ENCODE measurements at places on chromosomes 12 and 14.

DNA sequence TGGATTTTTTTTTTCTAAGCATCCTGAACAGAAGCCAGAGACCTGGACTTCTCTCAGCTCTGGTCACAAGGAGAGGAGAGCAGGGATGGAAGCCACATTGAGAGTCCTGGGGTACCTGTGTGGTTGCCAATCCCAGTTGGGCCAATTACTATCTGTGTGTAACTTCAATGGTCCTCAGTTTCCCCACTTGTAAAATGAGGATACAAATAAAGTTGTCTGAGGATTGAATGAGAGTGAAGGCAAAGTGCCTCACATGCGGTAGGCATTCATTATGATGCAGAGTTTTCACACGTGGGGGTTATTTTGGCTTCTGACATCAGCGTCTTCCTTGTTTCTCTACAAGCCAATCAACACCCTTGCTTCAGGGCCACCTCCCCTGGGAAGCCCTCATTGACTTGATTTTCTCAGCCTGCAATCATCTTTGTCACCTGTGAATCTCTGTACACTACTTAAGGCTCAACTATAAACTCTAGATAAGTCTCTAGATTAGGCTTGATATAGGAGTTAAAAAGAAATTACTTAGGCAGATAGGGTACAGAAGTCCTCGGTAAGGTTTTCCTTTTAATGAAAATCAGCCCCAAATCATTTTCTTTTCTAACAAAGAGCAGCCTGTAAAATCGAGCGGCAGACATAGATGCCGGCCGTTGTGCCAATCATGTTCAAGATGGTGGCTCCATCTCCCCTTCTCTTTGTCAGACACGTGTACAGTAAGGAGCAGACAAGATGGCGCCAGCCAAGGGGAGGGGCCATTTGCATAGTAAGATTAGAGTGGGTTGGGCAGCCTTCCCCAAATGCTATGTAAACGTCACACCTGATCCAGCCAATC, 37.8 kb upstream of the FICD start:
- no peak for DNase-seq

DNA sequence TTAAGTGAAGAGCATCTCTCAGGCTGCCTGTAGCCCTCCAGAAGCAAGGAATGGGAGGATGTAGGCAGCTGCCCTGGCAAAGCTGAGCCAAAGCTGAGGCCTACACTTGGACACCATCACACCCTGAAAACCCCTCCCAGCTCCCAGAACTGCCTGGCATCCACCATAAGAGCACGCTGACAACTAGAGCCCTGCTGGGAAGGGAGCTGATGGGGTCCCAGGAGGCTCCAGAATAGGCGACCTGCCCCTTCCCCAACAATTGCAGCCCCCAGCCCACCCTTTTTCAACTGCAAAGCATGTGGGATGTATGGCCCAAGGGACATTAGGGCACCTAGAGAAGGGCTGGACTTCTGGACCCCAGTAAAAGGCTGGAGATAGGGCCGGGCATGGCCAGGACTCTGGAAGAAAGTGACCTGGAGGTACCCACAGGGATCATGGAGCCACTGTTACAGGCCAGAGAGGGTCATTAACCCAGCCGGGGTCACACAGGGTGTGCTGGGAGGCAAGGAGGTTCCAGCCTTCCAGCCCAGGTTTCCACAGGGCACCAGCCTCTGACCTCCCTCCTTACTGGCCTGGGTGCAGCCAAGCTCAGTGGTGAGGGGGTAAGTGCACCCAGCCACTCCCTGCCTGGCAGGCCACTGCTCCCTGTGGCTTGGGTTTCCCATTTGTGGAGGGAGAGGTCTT, 27.8 kb downstream of the FAM222A start:
- no peak for DNase-seq

DNA sequence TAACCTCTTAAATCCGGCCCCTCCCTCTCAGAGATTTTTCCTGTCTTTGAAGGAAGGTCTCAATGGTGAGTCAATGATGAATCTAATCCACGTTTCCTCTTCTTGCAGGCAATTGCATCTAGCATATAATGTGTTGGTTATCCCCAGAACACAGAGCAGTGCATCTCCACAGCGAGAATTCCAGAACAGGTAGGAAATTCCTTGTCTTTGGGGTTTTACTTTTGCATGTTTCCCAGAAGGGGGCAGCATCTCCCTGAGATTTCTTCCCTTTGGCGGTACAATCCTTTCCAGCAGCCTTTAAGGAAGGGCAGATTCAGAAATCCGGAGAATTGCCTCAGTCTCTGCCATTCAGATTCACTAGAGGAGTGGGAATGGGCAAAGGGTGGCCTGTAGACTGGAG, 128.0 kb downstream of the KCNA5 start:
- DNase-seq, result peak; percentile 73

- no peak for DNase-seq
These were observed 112.8 kb downstream of the CHST11 start for GRCh38 chr12:104569346-104570173.

- peak; percentile 72 for DNase-seq
These were observed 6.5 kb downstream of the CTDSP2 start for GRCh38 chr12:57839996-57840395.

GRCh38 chr12:14577344-14577743, 9.7 kb upstream of the PLBD1 start:
- DNase-seq, result no peak

GRCh38 chr12:8493084-8493483, 20.2 kb upstream of the CLEC4D start:
- no peak for DNase-seq

- DNase-seq, result no peak
These were observed 213.2 kb downstream of the C12orf50 start for GRCh38 chr12:87815771-87816585.

DNA sequence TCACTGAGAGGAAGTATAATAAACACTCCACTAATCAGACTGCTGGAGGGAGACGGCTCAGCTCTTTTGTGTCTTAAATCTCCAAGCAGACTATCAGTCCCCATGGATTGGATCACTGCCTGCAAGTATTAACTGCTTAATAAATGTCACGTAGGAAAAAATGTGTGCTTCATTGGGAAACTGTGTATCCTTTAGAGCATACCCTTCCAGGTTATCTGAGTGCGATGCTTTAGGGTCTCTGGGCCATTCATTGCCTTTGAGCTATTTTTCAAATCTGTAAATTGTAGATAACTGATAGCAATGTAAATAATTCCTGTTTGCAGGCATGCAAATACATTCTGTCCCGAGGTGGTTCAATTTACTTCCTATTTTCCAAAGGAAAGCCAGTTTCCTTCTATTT, 45.0 kb upstream of the VASH1 start:
- DNase-seq, result no peak

- DNase-seq, result no peak
These were observed 790.6 kb downstream of the DIO2 start for GRCh38 chr14:79420725-79421124.

DNA sequence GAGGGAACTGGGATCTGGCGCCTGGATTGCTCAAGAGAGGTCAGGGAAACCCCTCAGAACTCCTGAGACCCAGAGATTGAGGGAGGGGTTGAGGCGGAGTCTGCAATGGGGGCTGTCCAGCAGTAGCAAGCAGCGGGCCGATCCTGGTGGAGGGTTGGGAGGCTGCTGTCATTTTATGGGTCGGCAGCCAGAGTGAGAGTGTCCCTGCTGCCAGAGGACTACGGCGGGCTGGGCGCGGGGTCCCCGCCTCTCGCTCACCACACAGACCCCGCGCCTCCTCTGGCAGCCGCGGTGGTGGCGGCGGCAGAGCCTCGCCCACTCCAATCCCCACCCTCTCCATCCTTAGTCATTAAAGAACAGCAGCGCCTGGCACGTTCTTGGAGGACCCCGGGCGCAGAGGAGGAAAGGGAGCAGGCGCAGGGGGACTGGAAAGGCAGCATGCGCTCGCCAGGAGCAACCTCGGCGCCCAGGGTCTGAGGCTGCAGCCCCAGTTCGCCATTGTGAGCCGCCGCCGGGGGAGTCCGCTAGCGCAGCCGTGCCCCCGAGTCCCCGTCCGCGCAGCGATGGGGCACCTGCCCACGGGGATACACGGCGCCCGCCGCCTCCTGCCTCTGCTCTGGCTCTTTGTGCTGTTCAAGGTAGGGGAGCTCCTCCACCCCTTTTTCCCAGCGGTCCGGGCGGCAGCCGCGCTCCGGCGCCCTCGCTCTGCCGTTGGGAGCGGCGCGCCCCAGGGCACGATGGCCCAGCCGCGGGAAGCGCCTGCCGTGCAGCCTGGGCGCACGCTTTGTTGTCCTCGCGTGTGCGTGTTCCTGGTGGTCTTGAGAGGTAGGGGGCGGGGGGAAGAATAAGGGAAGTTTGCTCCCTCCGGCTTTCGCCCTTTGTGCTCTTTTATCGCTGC, at the start of gene PTPRO:
TSS of gene PTPRO (plus strand) at position 345 of the 898 bp plus-strand sequence.
- DNase-seq, result no peak

DNA sequence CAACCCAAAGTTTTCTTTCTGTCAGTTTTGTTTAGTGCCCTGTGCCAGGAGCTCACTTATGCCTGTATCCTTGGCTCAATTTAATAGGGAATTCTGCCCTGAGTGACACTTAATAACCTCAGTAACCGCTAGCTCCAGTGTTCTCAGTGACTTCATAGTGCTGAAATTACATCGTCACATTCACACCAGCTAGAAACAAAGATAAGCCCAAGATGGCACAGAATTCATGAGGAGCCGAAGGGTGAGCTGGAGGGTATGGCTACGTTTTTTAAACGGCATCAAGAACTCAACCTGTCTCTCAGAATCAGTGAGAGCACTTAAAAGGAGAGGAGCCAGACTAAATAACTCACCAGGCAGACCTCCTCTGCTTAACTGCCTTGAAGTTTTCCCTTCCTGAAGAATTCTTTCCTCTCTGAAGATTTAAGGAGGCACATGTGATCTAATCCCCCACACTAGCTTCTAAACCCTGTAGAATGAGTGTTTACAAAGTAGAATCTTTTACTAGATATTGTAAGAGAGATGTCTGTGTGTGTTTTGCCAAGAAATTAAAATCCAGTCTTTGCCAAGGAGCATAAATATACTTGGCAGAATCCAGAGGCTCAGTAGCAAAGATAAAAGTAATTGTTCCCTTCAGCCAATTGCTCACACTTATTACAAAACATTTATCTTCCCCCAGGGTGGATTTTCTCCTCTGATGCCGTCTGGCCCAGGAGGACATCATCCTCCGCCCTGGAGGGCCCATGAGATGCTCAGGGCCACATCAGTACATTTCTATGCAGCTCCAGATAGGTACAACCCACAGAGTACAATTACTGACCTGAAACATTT, 37.3 kb downstream of the PTGER2 start:
- DNase-seq, result no peak

GRCh38 chr14:73457041-73457923, 1.1 kb downstream of the NUMB start:
- DNase-seq, result no peak

GRCh38 chr14:74415115-74415437, 10.9 kb downstream of the SYNDIG1L start:
- no peak for DNase-seq

- DNase-seq, result no peak
These were observed 3.0 kb downstream of the NCOR2 start for GRCh38 chr12:124564232-124564958.

DNA sequence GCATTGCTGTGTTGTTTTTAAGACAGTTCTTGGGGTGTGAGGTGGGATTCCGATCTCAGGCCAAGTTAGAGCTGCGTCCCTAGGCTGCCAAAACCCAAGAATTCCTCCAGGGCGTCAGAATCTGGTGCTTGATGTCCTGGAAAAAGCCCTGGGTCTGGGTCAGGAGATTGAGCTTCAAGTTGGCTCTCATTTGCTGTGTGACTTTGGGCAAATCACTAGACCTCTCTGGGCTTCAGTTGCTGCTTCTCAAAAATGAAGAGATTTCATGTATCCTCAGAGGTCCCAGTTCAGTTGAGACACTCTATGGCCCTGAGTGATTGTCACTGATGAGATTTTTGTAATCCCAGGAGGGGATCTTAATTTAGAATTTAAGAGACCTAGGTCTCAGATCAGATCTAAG, 1.9 kb downstream of the WSCD2 start:
- no peak for DNase-seq

DNA sequence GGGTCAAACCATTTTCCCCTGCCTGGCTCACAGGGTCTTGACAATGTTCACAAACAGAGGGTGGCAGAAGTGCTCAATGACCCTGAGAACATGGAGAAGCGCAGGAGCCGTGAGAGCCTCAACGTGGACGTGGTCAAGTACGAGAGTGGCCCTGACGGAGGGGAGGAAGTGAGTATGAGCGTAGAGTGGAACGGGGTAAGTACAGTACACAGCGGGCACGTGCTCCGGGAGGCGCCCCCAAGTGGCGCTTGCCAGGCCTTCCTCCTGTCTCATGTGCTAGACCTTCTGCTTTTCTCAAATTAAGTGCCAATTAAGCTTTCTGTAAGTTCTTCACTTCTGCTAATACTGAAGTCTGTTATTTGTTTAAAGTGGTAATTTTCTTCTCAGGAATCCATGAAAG, 35.9 kb downstream of the XRCC3 start:
- DNase-seq, result no peak

- DNase-seq, result no peak
These were observed 17.9 kb upstream of the TCL1B start for GRCh38 chr14:95668235-95668772.

DNA sequence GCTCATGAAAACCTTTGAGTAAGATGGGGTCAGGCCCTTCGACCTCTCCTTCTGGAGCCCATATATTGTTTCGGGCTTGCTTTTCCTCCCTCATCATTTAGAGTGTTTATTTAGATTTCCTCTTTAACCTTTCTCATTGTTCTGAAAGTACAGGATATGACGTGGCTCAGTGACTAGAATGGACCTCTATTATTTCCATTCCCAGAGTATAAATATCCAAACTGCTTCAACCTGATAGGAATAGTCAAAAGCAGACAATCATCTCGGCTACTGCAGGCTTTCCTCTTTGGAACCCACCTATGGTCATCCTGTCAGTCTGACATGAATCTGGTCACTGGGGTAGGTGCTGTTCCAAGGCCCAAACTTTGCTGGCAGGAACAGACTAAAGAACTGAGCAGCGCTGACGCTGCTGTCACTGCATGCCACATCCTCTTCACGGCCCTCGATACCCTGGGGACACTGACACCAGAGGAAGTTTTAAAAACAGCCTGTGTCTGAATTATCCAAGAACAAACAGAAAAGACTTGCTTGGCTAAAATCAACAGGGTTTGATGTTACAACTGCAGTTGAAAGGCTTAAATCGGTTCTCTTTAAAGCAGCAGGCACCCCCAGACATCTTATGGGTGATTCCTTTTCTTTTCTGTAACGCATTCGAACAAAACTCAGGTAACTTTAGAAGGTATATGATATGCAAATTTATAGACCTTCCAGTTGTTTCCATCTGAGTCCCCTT, 5.0 kb upstream of the DDX47 start:
- DNase-seq, result no peak
